ENCODE measurements at places on chromosomes 7 and 10.

DNA sequence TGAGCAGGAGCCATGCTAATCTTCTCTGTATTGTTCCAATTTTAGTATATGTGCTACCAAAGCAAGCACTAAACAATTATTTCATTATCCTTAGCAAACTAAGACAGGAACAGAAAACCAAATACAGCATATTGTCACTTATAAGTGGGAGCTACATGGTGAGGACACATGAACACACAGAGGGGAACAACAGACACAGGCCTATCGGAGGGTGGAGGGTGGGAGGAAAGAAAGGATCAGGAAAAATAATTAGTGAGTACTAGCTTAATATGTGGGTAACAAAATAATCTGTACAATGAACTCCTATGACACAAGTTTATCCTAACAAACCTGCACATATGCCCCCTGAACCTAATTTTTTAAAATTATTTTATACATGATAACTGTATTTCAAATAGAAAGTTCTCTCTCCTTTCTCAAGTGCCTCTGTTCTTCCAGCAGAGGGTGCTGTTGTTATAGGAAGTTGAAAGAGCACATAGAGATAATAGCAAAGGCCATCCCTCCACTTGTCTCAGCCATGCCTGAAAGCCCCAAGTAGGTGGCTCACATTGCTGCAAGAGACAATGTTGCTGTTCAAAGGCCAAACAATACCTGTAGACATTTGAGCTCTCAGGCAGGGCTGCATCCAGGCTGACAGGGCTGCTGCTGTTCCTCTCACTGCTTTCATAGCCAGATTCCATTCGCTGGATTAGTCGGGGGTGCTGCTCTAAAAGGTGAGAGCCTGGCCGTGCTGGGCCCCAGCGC, 33.4 kb upstream of the PPP3CB start:
- DNase-seq = peak; percentile 47

- DNase-seq = no peak
Measured at GRCh38 chr7:68306692-68307107, 1291.6 kb upstream of the AUTS2 start.

GRCh38 chr7:44078521-44078920, 3.8 kb downstream of the POLM start:
- no peak for DNase-seq

DNA sequence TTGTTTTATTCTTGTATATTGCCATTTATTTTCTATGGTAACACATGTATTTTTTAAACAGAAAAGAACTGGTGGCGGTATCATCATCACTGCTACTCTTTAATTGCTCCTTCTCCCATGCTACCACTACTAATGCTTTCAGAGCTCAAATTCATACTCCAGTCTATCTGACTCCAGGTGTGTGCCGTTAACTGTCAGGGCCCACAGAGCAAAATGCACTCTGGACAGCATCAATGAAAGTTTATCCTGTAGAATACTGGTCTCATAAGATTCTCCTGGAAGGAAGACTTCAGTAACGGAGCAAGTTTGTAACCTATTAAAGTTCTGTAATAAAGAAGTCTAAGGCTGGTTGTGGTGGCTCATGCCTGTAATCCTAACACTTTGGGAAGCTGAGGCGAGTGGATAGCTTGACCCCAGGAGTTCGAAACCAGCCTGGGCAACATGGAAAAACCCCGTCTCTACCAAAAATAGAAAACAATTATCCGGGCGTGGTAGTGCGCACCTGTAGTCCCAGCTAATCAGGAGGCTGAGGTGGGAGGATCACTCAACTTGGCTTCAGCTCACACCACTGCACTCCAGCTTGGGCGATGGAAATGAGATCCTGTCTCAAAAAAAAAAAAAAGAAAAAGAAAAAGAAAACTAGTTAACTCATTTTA, 18.4 kb downstream of the ZNRF2 start:
- no peak for DNase-seq

DNA sequence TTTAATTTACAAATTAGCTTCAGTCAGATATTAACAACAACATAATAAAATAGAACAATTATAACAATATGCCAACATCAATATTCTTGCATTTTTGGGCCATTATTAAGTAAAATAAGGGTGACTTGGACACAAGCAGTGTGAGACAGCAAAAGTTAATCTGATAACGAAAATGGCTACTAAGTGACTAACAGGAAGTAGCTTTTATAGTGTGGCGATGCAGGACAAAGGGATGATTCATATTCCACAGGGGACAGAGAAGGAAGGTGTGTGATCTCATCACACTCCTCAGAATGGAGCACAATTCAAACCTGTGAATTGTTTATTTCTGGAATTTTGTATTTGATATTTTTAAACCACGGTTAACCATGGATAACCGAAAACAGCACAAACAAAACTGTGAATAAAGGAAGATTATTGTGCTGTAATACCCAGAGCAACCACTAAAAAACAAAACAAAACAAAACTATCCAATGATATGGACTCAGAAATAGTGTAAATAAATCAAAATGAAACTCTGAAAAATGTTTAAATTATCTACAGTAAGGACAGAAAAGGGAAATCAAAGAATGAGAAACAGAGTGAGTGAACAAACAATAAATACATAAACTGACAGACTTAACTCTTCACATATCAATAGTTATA, 66.9 kb upstream of the TFEC start:
- DNase-seq = no peak

DNA sequence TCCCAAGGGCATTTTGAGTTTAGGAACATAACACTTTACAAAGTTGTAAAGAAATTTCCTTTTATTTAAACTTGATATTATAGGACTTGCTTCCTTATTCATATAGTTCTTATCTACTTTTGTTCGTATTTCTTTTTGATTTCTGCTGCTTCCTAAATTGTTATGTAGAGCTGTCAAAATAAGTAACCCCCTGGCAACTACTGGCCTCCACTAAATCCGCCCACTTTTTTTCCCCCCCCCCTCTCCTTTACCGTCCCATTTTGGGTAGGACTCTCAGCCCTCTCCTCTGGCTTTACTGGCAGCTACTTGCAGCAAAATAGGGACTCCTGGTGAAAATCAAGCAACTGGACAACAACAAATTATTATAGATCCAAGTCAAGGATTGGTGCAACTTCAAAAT, 1.1 kb downstream of the SP4 start:
- DNase-seq = no peak

DNA sequence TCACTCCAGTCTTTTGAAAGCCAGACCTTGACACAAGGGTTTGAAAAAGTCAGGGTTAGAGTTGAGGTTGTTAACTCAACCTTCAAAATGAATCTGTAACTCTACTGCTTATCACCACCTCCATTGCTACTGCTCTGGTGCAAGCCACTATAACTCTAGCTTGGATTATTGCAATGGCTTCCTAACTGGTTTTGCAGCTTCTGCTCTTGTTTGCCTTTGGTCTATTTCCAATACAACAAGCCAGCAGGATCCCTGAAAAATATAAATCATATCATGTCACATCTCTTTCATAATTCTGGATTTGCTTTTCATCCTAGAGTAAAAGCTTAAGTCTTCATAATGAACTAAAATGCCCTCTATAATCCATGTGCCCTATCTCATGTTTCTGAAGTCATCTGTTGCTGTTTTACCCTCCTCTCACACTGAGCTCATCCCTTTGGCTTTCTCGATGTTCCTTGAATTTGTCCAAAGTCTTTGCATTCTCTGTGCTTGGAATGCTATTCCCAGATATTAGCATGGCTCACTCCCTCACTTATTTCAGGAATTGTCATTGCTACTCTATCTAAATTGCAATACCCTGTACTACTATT, 10.9 kb downstream of the TAS2R60 start:
- DNase-seq = no peak

DNA sequence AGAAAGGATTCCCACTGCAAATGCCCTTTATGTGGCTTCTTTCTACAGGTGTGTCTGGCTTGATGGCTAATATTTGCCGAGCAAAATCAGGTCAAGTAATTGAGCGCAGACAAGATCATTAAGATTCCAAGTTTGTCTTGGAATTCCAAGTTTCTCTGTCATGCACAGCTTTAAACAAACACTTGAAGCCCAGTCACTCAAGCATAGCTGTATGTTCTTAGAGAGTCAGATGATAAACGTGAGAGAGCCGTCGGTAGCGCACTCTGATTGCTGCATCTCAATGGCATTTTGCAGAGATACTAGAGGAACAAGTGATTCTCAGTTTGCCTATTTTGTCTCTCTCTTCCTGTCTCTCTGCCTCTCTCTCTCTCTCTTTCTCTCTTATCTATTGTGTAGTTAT, 658 bp downstream of the DMBT1 start:
- DNase-seq = no peak

- DNase-seq = no peak
Measured at GRCh38 chr7:122768827-122769226, 66.1 kb upstream of the RNF148 start.

- no peak for DNase-seq
Measured at GRCh38 chr7:158488181-158488971, 99.2 kb downstream of the PTPRN2 start.

DNA sequence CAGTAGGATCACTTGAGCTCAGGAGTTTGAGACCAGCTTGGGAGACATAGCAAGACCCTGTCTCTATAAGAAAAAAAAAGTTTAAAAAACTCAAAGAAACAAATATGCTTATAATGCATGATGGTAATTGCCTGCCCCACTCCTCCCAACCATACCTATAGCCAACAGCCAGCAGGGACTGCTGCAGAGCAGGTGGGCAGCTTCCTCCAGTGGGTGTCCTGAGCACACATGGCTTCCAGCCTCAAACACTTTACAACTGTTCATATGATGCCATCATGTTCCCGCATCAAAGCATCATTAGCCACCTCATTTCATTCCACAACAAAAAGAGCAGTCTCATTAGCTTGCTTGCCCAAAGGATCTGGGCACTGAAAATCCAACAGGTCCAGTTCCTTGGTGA, 42.0 kb downstream of the ABLIM1 start:
- DNase-seq = no peak

DNA sequence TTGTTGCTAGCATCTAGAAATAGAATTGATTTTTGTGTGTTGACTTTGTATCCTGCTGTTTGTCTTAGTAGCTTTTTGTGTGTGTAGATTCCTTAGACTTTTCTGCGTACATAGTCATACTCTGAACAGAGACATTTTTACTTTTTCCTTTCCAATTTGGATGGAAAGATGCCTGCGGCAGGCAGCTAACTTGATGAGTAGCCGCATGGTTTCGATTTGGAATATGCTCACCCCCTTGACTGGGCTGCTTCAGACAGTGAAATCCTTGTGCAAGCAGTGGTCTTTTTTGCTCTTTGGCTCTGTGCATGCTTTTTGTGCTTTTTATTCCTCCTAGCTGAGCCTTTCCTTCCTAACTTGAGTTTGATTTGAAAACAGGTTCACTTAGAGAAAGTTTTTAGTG, 71.8 kb downstream of the HHEX start:
- DNase-seq = no peak

- DNase-seq = no peak
Measured at GRCh38 chr10:29849126-29849833, 210.1 kb downstream of the JCAD start.

DNA sequence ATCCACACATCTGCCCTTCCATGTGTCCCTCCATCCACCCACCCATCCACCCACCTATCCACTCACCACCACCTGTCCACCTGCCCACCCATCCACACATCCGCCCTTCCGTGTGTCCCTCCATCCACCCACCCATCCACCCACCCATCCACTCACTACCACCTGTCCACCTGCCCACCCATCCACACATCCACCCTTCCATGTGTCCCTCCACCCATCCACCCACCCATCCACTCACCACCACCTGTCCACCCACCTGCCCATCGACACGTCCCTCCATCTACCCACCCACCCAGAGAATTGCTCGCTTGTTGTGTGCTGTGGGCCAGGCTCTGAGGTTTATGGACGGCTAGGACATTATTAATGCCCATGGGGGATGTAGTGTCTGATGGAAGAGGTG, 500.2 kb downstream of the DNAJB6 start:
- no peak for DNase-seq

- no peak for DNase-seq
Measured at GRCh38 chr7:39073432-39073831, 95.7 kb downstream of the POU6F2 start.

DNA sequence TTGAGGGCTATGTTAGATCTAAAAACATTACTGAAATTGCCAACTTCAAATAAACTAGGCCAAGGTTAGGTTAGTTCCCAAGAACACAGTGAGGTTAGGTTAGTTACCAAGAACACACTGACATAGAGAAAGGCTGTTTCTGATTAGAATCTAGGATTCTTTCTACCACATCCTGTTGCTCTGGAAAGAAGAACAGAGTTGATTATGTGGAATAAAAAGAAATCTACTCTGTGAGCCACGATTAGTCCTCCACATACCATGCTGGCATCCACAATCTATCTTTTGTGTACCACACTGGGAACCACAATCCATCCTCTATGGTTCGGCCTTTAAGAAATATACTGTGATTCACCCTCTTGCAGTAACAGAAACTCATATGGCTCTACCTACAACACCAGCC, 91.4 kb downstream of the LRRTM3 start:
- DNase-seq = no peak

- DNase-seq = no peak
Measured at GRCh38 chr7:73980206-73980605, 47.8 kb upstream of the ELN start.

GRCh38 chr7:44286182-44286617, 39.2 kb downstream of the CAMK2B start:
- no peak for DNase-seq

DNA sequence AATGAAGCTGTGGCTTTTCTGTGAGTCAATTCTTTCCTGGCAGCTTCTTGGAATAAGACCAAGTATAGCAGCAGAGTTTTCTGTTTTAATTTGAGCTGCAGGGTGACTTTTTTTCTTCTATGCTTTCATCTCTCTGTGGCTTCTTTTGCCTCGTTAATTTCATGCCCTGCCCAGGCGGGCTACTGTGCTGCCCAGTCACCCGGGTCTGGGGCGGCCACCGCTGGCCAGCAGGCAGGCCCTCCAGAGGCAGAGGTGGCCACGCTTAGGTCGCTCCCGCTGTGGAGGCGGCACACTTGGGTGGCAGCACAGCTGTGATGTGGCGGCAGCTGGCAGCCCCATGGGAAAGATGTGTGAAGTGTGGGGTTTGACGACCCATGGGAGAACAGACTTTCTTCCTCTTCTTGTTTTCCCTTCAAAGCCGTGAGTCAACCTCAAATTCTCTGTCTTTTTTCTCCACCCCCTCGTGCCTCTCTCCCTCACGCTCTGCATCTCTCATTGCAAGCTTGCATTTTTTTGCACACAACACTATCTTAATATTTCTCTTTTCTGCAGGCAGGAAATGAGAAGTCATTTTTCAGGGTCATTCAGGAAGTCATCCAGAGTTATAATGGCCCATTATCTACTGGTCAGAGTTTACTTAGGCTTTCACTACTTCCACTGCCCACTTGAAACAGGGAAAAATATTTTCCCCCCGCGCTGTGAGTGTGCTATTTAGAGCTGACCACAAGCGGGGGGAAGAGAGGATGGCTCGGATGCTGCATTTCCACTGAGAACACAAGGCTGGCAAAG, 67.8 kb downstream of the EGFR start:
- no peak for DNase-seq
